LHCN-M2 (cell line): ENCODE measurements at places on chromosomes 6 and 20.

DNA sequence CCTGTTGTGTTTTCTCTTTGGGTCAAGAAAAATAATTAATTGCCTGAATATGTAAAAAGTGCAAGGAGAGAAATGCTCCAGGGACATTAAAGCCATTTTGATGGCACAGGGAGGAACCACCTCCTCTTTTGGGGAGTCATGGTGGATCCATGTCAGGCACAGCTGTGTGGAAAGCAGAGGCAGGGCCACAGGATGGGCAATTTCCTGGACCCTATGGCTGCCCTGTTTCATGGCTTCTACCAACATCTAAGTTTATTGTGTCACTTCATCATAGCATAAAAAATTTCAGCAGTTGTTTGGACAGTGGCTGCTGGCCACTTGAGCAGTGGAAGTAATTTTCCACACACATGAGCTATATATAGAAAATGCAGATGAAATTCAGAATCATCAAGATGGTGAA lies 238.2 kb downstream of the SYNE1 start:
- no peak for DNase-seq

GRCh38 chr20:14609328-14610221 lies 272.2 kb upstream of the FLRT3 start:
- DNase-seq, result no peak

DNA sequence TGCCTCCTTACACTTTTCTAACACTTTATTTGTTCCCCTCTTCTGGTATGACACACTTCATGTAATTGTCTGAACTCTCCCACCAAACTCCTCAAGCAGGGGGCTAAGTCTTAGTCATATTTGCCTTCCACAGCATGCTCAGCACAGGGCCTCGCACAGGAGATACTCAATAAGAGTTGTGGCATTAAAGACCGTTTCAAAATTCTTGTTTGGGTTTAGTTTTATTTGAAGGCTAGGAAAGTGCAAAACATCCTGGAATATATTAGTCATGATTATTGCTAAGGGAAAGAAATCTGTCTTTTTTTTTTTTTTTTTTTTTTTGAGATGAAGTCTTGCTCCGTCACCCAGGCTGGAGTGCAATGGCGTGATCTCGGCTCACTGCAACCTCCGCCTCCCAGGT lies 137.6 kb upstream of the ECI2 start:
- no peak for DNase-seq

DNA sequence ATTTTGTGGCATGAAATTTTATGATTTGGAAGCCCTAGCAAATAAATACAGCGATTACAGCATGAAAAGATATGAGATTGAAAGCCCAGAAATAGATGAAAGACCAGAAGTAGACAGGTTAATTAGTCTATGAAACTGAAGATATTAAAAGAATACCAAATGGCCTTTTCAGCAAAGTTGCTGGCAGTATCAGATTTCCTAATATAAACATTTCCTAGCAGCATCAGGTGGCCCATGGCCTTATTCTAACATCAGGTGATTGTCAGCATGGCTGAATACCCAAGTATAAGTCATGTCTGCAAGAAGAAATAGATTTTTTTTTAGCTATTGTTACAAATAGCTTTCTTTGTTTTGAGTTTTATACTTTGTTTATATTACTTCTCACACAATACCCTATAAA lies 93.2 kb downstream of the CLVS2 start:
- no peak for DNase-seq

- DNase-seq, result no peak
Measured at GRCh38 chr20:22818636-22819035, 216.5 kb upstream of the SSTR4 start.

GRCh38 chr20:881051-881782 lies 34.9 kb downstream of the ANGPT4 start:
- DNase-seq, result peak; percentile 31

DNA sequence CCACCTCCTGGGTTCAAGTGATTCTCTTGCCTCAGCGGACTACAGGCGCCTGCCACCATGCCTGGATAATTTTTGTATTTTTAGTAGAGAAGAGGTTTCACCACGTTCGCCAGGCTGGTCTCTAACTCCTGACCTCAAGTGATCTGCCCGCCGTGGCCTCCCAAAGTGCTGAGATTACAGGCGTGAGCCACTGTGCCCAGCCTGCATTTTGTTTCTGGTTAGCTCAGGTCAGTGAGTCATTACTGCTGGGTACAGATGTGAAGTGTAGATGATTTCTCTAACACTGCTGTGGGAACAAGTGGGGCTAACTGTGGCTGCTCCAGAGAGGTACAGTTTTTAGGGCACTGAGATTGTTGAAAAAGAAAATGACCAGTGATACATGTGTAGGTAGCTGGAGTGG lies 188.6 kb downstream of the PRL start:
- DNase-seq, result peak; percentile 78

DNA sequence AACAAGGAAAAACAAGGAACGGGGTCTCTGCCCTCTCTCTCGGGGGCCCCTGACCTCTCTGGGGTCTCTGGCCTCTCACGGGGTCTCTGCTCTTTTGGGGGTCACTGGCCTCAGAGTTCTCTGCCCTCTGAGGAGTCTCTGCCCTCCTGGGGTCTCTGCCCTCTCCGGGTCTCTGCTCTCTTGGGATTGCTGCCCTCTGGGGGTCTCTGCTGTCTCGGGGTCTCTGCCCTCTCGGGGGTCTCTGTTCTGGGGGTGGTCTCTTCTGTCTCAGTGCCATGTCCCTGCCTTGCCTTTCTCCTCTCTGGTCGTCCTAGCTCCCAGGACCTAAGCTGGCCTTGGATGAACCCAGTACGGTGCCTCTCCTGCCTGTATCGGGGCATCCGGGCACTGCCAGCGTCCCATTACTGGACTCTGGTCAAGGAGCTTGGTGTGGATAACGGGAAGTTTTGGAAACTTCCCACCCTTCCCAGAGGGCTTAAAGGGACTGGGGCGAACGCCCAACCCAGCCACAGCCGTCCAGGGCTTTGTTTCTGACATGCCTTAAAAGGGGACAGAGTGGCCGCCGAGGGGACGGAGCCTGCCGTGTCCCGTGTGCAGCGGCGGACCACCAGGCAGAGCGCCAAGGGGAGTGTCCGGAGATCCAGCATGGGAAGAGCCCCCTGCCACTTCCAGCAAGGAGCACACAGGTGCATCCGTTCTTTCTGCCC lies 24.7 kb upstream of the MRGBP start:
- no peak for DNase-seq

DNA sequence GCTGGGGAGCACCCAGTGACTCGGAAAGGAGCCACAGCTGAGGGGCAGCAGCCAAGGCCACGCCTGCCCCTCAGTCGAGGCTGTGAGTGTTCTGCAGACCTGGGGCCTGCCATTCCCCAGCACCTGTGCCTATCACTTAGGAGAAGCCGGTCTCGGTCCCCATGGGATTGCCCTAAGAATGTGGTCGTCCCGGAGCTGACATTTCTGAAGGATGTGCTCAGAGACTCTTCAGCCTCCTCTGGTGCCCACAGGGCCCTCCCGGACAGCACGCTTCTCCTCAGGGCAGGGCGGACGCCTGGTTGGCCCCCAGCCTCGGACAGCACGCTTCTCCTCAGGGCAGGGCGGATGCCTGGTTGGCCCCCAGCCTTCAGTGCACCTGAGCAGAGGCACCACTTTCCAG lies 223.9 kb downstream of the ERMARD start:
- DNase-seq, result no peak

- no peak for DNase-seq
Measured at GRCh38 chr6:12598919-12599318, 117.6 kb upstream of the PHACTR1 start.

DNA sequence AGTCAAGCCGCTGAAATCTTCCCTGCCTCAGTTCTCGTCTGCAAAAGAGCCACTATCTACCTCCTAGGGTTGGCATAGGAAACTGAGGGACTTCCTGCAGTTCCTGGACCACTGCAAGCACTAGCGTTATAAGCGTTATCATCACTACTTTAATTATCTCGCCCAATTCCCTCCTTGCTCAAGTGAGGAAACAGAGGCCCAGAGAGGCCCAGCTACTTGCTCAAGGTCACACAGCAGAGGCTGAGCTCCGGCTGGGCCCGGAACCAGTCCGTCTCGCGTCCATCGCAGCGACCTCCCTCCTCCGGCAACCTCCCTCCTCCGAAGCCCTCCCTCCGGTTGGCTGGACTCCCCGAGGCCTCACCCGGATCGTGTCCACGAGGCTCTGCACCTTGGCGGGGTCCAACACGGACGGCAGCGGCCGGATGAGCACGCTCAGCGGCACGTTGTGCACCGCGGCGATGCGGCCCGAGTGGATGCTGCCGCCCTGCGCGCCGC lies 338 bp downstream of the SRXN1 start:
- DNase-seq, result peak; percentile 46

DNA sequence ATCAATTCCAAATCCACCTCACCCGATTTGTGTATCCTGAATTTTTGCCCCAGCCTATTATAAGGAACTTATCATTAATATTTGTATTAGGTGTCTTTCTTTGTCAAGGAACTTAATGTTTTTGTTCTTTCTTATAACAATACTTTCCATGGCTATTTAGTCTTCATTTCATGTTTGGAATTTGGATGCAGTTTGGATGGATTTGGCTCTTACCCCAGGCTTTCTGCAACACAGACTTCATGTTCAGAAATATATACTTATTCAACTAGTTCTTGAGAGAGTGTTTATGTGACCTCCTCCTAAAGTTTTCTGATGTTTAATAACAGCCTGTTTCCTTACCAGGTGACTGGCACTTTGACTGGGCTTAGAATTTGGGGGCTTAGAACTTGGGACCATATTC lies 35.9 kb upstream of the TOX2 start:
- DNase-seq, result no peak

DNA sequence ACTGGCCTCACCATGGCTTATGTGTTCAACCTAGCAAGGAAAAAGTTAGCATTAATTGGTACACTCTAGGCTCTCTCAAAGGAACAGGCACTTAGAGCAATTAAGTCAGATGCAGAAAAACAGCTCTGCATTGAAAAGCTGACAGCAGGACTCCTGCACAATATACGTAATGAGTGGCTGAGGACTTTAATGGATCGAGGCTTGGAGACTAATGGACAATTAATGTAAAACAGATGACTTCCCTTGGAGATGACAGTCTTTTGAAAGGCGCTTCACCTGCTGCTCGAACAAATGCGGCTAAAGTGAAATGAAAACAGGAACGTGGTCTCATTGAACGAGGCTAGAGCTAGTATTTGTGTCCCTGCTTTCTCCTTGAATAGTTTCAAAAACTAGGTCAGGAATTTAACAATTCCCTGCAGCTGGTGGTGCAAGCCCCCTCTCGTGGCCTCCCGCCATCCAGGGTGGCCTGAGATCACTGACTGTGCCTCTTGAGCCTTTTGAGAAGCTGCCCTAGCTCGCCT lies 137.1 kb downstream of the ELOVL4 start:
- no peak for DNase-seq

DNA sequence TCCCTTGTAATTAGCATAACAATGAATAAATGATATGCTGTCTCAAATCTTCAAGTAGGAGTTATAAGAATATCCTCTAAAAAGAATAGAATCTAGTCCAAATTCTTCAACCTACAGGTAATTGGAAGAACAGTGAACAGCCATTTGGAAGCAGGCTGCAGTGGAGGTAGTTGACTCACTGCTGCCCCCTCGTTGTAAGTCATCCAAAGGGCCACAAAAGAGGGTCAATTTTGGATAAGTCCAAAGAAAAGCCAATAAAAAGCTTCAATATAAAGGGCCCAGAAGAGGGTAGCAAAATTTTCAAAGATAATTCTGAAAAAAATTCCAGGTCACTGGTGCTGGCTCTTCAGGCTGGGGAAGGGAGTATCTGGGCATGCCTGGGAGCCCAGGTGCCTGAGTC lies 60.8 kb upstream of the SSTR4 start:
- DNase-seq, result peak; percentile 37

DNA sequence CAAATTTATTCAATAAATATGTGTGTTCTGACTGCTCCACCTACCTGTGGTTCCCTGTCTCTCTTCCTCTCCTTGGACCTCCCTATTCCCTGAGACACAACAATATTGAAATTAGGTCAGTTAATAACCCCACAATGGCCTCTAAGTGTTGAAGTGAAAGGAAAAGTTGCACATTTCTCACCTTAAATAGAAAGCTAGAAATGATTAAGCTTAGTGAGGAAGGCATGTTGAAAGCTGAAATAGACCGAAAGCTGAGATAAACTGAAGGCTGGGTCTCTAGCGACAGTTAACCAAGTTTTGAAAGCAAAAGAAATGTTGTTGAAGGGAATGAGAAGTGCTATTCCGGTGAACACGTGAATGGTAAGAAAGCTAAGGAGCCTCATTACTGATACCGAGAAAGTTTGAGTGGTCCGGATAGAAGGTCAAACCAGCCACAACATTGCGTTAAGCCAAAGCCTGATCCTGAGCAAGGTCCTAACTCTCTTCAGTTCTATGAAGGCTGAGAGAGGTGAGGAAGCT lies 34.1 kb downstream of the UST start:
- DNase-seq, result no peak

GRCh38 chr20:13870170-13870748 lies 85.4 kb downstream of the NDUFAF5 start:
- DNase-seq, result no peak

GRCh38 chr6:121849477-121849876 lies 414.0 kb downstream of the GJA1 start:
- peak; percentile 77 for DNase-seq

DNA sequence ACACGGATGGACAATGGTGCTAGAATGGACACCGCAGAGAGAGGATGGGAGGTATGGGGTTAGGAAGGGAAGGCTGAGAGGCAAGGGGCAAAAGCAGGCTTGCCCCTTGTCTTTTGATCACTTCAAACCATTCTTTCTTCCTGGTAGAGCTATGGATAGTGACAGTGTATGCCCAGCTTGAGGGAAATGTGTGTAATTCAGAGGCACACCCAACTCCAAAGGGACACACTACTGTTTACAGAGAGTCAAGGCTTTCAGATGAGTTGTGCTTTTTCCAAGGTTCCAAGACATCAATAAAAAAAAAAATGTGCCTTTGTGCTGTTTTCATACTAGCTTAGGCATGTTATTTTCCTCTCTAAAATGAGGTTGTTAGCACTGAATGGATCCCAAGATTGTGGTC lies 185.0 kb downstream of the MCHR2 start:
- DNase-seq, result no peak

DNA sequence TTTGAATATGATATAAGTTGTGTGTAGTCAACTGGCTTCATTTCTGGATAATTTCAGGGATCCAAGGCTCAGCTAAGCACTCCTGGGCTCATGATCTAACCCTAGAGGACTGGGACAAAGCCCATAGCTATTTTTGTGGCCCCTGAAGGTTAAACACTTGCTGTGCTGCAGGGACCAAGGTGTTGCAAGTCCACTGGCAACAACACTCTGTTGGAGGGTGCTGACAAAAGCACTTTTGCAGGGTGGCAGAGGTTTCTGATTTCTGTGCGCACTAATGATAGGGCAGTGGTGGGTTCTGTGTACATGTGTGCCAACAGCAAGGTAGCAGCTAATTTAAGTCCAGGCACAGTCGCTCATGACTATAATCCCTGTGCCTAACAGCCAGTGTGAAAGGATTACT lies 445.3 kb upstream of the SYNCRIP start:
- DNase-seq, result no peak
